ENCODE measurements at places on chromosomes 4 and X.

DNA sequence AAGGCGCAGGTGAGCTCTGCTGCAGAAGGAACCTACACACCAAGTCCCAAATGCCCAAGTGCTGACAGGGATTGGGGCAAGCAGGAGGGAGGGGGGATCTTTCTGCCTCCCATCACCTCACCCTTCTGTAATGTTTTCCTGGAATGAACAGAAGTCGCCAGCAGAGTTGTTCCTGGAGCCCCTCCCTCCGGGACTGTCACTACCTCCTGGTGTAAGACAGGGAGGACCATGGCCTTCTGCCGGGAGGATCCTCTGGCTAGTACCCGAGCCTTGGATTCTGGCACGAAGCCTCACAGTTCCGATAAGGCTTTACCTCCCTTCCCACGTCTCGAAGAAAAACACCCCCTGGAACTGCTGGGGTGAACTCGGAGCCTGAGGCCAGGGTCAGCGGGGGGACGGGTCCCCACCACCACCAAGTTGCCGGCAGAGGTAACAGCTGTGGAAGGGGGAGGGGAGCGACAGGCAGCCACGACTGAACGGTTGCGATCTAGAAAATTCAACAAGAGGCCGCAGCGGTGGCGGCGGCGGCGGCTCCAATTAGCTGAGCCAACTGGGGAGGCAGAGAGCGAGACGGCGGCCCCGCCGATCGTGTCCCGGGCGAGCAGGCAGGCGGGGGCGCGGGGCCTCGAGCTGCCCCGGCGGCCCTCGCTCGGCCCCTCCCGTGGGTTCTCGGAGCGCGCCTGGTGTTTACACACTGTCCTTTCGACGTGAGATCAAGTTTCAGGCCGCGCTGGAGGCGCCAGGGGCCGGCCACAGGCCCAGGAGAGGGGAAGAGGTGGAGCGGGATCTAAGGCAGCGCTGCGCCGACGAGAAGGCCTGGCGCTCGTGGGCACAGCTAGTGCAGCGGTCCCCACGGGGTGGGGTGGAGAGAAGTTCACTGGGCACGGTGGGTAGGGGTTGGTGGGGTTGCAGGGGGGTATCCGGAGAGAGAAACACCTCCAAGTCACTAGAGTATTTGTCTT is 53.7 kb upstream of the BCOR start:
- DNase-seq = no peak

- DNase-seq = peak; percentile 47
Measured at GRCh38 chrX:7996414-7996813, 69.2 kb upstream of the PNPLA4 start.

GRCh38 chr4:38322714-38323113 is 341.3 kb upstream of the KLF3 start:
- DNase-seq = no peak

- no peak for DNase-seq
Measured at GRCh38 chrX:39808471-39808917, 289.3 kb downstream of the BCOR start.

GRCh38 chrX:117835034-117835433 is 281.6 kb downstream of the KLHL13 start:
- DNase-seq = no peak

- no peak for DNase-seq
Measured at GRCh38 chr4:19728773-19729172, 522.9 kb upstream of the SLIT2 start.
